ENCODE measurements at places on chromosomes 2 and 18.

GRCh38 chr18:28158083-28158581 is 18.8 kb downstream of the CDH2 start:
- DNase-seq, result no peak

DNA sequence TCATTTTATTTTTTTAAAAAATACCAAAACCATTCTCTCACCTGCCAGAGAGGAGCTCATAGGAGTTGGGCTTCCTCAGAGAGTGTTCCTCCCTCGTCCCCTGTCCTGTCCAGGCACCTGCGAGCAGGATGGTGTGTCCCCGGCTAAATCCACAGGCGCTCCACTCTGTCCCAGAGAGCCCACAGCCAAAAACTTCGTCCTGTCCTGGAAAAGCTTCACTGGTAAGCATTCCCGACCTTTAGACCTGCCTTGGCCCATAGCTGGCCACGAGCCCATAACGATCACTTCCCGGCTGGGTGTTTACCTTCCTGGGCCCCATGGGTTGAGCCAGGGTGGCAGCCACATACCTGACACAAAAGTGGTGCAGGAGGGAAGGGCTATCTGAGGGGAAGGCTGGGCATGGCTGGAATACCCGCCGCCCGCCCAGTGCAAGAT is at the start of gene NGEF:
Gene NGEF (minus strand): TSS at position 230 of the 435 bp plus-strand sequence. CDS start 38,366 bp downstream, outside the sequence.
- DNase-seq, result no peak

DNA sequence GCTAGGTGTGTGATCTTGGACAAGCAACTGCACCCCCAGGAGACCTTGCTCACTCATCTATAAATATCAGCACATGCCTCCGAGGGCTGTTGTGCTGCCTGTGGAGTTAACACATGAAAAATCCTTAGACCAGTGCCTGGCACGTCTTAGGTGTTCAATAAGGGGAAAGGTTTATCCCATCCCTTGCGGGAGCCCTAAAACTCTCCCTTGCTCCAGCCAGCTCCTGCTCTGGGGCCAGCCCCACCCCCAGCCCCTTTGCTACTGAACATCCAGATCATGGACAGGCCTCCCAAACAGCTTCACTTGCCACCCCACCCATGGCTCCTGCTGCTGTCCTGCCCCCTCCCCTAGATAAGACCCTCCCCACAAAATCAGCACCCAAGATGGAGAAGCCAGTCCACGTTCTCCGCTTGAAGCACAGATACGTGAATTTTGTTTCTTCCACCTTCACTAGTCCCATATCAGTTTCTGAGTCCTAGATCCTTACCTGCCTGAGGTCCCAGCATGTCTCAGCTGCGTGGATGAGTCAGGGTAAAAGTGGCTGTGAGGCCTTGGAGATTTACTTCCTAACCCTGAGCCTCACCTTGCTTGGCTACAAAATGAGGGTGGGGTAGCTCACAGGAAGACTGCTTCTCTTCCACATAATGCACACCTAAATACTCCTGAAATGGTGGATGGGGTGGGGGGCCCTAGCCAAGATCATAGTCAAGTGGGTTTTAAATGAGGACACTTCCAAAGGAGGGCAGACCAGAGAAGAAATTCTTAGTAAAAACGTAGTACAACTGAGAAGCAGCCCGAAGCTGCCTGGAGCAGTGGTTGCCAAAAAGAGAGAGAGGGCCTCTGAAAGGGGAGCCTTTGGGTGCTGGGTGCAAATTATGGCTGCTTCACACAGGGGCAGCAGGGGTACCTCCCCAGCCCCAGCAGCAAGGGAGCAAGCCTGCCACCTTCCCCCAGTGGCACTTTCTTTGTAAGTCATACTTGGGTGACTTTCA is 40.4 kb downstream of the C1QL2 start:
- DNase-seq, result no peak

DNA sequence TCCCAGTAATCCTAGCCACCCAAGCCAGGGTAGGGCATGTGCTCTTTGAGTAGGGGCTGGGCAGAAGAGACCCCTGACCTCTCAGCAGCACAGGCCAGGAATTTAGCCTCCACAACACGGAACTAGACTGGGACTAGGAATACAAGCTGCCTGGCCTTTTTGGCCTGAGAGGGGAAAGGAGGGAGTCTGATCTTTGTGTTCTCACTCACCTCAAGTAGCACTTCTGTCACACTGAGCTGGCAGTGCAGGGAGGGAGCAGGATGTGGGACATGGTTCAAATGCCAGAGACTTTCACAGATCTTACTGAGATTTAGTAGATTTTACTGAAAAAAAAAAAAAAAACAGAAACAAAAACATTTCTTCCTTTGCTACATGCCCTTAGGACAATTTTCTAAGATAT is 395.2 kb downstream of the CMPK2 start:
- DNase-seq, result no peak

DNA sequence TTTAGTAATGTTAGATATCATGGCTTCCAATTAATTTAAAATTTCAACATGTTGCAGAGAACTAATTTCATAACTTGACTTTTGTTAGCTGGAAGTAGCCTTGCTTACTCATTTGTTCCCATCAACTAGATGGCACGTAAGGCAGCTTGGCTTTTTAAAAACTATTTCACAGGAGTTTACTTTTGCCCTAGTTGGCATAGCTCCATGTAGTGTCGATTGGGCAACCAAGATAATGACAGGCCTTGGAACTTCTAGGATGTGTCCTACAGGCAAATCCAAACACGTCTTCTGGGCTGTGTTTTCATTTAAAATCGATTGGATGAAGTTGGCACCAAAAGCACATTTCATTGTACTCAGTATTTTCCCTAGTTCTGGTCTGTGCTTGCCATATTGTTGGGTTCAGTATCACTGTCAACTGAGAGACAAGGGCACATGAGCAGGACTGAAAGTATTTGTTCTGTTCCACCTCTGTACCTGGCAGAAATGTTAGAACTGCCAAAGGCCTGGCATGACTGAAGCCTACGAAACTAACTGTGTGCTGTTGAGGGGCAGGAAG is 29.4 kb downstream of the HADHB start:
- DNase-seq, result peak; percentile 73

DNA sequence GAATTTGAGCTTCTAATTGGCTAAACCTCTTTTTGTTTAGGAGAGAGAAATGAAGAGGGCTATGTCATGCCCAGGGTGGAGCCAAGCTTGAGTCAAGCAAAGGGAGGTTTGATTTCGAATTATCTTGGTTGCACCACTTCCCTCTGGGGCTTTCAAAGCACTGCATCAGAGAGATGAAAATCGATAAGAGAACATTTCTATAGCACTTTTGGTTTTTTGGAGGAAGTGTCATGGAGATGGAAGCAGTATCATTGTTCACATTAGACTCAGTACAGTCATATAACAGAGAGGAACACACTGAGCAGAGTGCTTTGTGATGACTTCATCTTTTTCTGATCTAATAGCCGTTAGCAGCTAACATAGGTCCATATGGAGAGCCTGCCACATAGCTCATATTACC is 120.3 kb upstream of the UXS1 start:
- DNase-seq, result no peak

- no peak for DNase-seq
Observed at GRCh38 chr2:239321596-239322415, 79.0 kb downstream of the HDAC4 start.

DNA sequence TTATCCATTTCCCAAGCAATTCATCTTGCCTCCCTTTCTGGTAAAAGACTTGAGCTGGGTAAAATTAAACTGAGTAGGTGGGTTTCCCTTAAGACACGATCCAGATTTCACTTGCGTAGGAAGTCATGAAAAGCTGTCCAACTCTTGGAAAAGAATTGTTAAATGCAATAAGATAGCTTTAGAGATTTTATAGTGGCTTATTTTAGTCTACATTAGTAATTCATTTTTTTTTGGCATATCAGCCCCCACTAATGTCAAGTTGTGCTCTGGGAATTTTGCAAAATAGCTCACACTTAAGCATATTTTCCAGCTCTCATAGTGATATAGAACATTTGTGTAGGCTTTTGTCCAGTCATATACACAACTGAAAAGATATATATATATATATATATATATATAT is 344.7 kb upstream of the FIGN start:
- DNase-seq, result no peak
